Dermis blood vessel endothelial cell (primary cell): ENCODE measurements at places on chromosomes 3 and 15. TPM values are rescaled to one million over a fixed set of nuclear protein-coding genes. Genes with fewer than 3 reads are reported as not detected.
A peak's percentile ranks its signal among the peaks of the same experiment; 100 is the strongest.

The C2CD4A gene
- total RNA-seq: 1.5 and 2.7 TPM in 2 replicates

- DNase-seq: no peak
These were observed 144.7 kb upstream of the ANKRD28 start for GRCh38 chr3:15942462-15942861.

The RHOV gene
- 0.17 TPM in 1 of 2 replicates, not detected in the other for total RNA-seq

DNA sequence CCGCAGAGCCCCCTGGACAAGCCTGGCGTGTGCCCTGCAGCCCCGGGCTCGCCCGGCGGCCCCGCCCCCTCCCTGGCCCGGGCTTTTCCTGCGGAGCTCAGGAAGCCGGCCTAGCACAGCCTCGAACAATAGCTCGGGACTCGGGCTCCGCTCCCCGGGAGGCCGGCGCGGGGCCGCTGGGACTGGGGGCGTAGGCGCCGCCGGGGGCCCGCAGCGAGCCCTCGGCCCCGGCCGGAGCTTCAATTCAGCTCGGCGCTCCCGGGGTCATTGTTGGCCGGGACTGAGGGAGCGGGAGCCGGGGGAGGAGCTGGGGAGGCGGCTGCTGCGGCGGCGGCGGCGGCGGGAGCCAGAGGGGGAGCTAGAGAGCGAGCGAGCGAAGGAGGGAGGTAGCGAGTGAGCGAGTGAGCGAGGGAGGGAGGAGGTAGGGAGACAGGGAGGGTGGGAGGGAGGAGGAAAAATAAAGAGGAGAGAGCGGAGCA lies 41.0 kb upstream of the ROPN1 start:
- DNase-seq: peak; percentile 88

DNA sequence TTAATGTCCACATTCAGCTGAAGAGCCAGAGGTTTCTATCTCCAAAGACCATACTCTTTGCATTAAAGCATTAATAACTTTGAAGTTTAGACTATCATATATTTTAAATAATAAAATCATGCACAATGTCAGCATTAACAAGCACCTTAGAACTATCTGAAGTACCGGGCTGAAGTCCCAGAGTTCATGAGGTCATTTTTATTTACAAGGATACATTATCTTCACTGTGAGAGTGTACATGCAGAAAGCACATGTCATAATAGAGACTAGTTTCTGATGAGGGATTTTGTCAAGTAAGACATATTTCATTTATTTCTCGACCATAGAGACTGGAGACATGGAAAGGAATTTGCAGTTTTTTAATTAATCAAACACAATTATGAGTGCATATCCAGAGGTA lies 52.4 kb upstream of the SI start:
- DNase-seq: no peak

GRCh38 chr15:87667643-87668042 lies 588.9 kb downstream of the NTRK3 start:
- no peak for DNase-seq

DNA sequence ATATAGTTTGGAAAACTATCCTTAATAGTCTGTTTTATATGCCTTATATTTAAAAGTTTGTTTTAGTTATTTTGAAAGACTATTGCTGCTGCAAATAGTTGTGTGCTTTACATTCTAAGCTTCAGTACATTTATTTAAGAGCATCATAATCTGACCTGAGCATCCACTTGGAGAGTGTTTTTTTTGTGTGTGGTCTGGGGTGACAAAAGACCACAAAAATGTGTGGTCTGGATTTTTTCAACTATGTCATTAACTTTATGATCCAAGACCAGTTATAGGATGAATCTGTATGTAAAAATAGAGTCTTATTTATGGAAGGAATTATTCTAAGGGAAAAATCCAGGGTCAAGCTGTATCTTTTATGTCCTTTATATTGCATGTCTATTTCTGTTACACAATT lies 77.4 kb downstream of the SLTM start:
- DNase-seq: no peak

The MAP6D1 gene
- 2.6 and 3.0 TPM in 2 replicates for total RNA-seq

The GPR160 gene
- 7.7 and 11.2 TPM in 2 replicates for total RNA-seq

- no peak for DNase-seq
These were observed 271.8 kb upstream of the TPM1 start for GRCh38 chr15:62770752-62771151.

The ALDH1A2 gene
- total RNA-seq: 29.4 and 70.9 TPM in 2 replicates

- DNase-seq: peak; percentile 67
These were observed 10.7 kb upstream of the DHX36 start for GRCh38 chr3:154334973-154335420.

The CDC25A gene
- 15.1 and 21.6 TPM in 2 replicates for total RNA-seq

DNA sequence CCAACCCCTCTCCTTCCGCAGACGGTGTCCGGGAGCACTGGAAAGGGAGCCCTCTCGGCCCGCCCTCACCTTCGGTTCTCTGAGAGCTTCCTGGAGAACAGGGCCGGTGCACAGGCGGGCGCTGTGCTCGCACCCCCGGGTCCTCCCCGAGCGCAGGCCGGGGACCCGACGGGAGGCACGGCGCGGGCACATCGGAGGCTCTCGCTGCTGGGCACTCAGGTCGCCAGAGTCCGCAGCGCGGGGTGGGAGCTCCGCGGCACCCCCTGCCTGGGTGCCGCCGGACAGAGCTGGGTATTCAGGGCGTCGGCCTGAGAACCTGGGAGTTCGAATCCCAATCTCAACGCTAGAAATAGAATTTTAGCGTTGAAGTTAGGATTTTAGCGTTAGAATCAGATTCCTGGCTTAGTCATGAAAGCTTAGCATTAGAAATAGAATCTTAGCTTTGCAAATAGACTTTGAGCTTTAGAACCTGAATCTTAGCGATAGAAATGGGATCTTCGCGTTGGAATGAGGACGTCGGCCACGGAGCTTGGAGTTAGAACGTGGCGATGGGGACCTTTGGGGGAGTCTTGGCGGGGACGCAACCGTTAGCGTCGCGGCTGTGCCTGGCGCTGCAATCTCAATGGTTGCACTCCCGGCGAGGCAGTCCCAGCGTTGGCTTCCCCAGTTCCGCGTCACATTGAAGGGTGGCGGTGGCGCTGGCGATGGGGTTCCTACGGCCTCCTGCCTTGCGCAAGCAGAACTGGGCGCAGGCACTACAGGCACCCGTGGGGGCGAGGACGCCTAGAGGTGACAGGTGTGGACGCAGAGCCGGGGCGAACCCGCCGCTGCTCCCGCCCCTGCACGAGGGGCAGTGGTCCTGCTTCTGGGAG lies 549 bp downstream of the TRH start:
- peak; percentile 4 for DNase-seq

DNA sequence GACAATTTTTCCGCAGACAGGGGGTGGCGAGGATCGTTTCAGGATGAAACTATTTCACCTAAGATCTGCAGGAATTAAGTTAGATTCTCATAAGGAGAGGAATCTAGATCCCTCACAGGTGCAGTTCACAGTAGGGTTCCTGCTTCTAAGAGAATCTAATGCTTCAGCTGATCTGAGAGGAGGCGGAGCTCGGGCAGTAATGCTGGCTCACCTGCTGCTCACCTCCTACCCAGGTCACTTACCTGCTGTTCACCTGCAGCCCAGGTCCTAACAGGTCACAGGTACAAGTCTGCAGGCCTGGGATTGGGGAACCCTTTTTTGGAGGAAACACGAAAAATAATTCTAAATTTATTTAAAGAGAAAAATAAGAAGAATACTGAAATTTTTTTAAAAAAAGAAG lies 406.8 kb downstream of the MCTP2 start:
- DNase-seq: no peak

The HRG gene
- not detected in 2 replicates for total RNA-seq

The NAALADL2 gene
- 0.56 and 1.4 TPM in 2 replicates for total RNA-seq

The FSIP1 gene
- total RNA-seq: 0.37 and 0.85 TPM in 2 replicates
